AG09309 (cell line): ENCODE measurements at places on chromosomes 5 and 9.

DNA sequence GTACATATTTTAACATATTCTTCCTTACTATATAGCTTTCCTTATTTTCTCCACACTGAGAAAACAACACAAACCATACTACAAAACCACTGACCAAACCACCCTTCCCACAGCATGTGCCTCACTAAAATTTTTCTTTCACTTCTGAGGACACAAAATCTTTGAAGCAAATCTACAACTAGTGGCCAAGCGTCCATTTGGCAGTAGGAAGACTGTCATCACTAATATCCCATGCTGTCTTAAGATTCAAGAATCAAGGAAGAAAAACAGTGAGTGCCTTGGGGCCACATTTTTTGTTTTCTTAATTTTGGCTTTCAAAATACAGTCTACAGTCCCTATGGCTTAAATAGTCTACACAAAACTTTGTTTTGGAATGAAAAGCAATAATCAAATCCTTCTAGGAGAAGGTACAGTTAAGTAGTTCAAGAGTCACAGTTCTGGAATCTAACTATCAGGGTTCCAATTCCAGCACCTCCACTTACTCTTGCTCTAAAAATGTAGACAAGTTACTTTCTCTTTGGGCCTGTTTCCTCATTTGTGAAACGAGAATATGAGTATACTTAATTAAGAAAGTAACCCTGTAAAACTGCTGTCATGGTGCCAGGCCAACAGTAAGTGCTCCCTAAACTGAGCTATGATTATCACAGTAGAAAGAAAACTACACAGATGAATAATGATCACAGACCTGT lies 227.9 kb downstream of the BNC2 start:
- DNase-seq = no peak

DNA sequence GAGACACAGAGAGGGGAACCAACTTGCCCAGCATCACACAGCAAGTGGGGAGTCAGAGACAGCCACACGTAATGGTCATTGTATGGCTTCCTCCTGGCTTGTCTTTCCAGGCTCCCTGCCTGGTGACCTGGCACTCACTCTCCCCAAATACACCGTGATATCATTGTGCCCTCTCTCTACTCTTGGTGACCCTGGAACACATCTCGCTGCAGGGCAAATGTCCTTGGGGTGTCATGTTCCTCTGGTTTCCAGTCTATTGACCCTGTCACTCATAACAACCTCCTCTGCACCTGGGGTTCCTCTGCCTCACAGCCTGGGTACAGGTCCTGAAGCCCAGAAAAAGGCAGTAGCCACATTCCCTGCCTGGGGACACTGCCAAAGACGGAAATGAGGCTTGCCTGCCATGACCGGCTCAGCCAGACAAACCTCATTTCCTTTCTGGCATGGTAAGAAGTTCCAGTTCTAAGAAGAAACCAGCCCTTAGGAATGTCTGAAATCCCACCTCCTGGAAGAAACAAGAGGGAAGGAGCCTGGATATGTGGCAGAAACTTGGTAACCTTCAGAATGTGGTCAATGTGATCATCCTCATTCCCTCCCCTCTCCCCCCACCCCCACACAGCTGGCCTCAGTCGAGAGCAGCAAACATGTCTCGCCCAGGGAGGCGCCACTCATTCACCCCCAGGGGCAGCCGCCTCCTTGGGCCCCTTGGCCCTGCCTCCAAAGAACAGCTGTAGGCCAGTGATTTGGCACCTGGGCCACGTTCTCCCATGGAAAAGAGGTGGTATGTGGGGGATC lies 30.6 kb upstream of the SMU1 start:
- DNase-seq = peak; percentile 83

DNA sequence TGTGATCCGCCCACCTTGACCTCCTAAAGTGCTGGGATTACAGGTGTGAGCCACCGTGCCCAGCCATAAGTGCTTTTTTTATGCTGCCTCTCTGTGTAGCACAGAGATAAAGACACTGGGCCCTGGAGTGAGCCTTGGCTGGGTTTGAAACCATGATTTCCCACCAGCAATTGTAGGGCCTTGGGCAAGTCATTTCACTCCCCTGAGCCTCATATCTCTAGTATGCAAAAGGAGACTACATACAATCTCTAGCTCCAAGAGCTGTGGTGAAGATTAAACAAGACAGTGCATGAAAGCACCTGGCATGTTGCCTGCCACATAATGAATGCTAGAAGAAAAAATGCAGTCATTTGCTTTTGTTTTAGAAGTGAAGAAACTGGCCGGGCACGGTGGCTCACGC lies 3.9 kb downstream of the FABP6 start:
- no peak for DNase-seq

DNA sequence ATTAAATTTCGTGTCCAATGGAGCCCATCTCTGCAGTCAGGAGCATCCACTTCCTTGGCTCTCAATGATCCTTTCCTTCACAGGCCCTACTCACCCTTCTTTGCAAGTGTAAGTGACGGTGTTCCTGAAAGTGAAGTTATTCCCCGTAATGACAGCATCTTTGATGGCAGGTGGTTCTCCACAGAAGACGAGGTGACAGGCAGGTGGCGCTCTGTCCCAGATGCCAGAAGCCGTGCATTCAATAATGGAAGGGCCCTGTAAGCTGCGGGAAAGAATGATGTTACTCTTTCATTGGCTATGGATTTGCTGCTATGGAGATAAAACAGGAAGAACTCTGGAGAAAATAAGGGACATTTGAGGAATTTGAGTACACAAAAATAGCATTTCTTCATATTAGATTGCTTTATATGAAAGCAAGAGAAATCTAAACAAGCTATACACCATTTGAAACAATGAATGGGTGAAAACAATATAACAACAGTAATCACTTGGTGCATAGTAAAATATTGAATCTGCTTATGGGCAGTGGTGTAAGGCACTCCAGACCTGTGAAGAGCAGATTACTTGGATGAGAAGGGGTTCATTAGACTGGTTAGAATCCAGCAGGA lies 89.9 kb upstream of the TXNDC8 start:
- DNase-seq = no peak

DNA sequence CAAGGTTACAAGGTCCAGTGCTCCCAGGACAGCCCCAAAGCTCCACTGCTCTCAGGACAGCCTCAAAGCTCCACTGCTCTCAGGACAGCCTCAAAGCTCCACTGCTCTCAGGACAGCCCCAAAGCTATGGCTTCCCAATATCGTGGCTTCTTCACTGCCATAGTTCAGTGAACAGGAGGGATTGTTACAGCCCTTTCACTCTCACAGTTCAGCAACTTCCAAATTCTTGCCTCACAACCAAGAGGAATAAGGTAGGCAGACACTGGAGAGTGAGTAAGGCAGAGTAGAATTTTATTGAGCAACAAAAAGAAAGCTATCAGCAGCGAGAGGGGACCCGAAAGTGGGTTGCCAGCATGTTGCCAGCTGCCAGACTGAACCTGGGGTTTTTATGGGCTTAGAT lies 277.6 kb downstream of the CDH10 start:
- DNase-seq = no peak

- no peak for DNase-seq
Measured at GRCh38 chr5:150582241-150583109, 58.0 kb upstream of the SYNPO start.

DNA sequence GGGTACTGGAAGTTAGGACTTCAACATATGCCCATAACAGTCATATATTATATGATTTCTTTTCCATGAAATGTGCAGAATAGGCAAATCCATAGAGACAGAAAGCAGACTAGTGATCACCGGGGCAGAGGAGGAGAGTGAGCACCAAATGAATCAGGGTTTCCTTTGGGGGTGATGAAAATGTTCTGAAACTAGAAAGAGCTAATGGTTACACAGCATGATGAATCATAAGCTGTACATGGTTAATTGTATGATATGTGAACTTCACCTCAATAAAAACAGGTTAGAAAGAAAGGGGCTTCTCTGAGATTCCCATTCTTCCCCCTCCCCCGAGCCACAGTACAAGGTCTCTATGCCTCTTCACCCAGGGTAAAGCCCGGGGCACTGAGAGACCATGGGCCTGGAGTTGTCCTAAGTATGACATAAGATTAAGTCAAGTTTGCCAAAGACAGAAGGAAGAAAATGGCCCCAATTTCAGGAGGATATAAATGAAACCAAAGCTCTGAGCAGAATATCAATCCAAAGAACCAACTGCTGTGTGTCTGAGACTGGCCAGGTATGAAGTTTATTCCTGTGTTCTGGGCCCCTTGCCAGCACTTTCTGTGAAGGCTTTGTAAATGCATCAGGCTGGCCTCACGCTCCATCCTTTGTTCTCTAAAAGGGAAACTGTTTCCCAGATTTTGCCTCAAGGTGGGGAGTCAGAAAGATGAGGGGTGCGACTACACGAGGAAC lies 243.8 kb downstream of the CDK5RAP2 start:
- peak; percentile 3 for DNase-seq

DNA sequence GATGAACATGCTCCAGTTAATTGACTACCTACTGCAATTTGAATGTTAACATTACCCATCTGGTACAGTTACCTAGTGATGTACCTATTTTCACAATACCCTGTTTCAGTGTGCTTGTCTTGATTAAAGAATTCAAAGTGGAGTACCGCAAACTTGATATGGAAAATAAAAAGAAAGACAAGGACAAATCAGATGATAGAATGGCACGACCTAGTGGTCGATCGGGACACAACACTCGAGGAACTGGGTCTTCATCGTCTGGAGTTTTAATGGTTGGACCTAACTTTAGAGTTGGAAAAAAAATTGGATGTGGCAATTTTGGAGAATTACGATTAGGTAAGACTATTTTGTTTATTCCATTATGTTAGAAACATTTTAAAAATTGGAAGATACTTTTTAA lies 33.5 kb downstream of the CSNK1G3 start:
- DNase-seq = no peak

- peak; percentile 69 for DNase-seq
Measured at GRCh38 chr5:14105718-14106410, 37.3 kb upstream of the TRIO start.

GRCh38 chr5:91469517-91470165 lies 86.5 kb upstream of the ARRDC3 start:
- DNase-seq = no peak
